ENCODE measurements at places on chromosomes 6 and 20.

DNA sequence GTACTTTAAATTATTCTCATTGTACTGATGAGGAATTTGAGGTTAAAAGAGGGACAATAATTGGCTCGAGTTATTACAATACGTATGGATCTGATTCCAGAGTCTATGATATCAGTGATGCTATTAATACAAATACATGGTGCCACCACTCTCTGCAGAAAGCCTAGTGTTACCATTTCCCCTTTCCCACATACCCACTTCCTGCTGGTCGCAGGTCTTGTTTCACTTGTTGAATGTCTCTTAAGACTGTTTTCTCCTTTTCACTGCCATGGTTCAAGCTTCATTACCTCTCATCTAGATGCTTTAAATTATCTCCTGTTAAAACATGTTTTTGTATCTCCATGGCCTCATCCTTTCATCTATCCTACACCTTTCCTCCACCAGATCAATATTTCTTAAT is 62.0 kb downstream of the FHL5 start:
- DNase-seq = no peak
- no peaks in the 10 kb centered on the region for H3K36me3 ChIP-seq
- no peak overlapping the region for H3K4me3 ChIP-seq

GRCh38 chr6:151087861-151088598 is 151.7 kb upstream of the AKAP12 start:
- H3K27ac ChIP-seq = no peak overlapping the region
- 0 out of 2 replicates have a peak, but pooled peaks cover 4% of the 10 kb centered on the region for H3K36me3 ChIP-seq
- peaks cover 22% of the 10 kb centered on the region for H3K4me1 ChIP-seq
- DNase-seq = peak; percentile 24
- H3K27me3 ChIP-seq = no peaks in the 10 kb centered on the region

GRCh38 chr6:122676146-122676545 is 65.9 kb downstream of the PKIB start:
- peaks cover 10% of the 10 kb centered on the region for H3K36me3 ChIP-seq
- no peak for DNase-seq
- no peaks in the 10 kb centered on the region for H3K27me3 ChIP-seq
- no peak overlapping the region for H3K4me3 ChIP-seq

DNA sequence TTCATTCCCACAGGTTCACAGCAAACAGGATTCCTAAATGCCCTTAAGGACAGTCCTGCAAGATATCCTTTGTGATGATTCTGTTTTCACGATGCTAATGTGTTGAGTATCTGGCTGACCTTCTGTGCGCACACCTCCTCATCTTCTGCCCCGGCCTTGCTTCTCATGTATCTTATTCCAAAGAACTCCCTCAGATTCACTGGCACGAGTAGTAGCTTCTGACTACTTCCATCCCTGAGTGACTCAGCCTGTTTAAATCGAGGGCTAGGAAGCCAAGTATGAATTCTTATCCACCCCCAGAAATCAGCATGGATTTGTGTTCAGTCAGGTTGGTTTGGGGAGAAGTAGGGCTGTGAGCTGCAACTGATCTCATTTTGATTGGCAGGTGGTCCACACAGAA is 190.2 kb upstream of the SNX9 start:
- no peak overlapping the region for H3K27ac ChIP-seq
- H3K27me3 ChIP-seq = no peaks in the 10 kb centered on the region
- H3K4me1 ChIP-seq = peaks cover 14% of the 10 kb centered on the region
- H3K4me3 ChIP-seq = no peak overlapping the region

DNA sequence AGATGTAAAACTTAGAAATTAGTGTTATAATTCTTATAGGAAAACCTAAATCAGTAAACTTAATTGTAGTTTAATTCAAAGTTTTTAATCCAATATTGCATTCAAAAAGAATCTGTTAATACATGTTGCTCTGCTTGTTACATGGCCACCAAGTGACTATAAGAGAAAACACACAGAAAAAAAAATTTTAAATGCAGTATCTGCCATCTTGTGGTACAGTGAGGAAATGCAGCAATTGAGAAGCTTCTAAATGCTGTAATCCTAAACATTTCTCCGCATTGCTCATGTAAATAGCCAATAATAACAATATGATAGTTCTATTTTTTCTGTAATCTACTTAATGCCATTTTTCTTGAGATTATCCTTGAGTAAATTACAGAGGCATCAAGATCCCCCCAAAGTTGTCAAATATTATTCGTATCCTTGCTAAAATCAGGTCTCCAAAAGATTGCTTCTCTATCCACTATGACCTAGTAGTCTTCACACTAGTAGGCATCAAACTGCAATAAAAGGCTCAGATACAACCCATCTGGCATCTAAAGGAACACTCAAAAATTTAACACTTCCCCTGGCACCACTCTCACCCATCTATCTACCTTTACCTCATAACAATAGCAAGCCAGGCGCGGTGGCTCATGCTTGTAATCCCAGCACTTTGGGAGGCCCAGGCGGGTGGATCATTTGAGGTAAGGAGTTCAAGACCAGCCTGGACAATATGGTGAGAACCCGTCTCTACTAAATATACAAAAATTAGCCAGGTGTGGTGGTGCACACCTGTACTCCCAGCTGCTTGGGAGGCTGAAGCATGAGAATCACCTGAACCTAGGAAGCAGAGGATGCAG is 34.6 kb downstream of the HDAC2 start:
- no peaks in the 10 kb centered on the region for H3K27me3 ChIP-seq
- H3K27ac ChIP-seq = no peak overlapping the region
- no peaks in the 10 kb centered on the region for H3K4me1 ChIP-seq
- H3K36me3 ChIP-seq = peaks cover 38% of the 10 kb centered on the region
- H3K4me3 ChIP-seq = no peak overlapping the region
- peak; percentile 76 for DNase-seq

DNA sequence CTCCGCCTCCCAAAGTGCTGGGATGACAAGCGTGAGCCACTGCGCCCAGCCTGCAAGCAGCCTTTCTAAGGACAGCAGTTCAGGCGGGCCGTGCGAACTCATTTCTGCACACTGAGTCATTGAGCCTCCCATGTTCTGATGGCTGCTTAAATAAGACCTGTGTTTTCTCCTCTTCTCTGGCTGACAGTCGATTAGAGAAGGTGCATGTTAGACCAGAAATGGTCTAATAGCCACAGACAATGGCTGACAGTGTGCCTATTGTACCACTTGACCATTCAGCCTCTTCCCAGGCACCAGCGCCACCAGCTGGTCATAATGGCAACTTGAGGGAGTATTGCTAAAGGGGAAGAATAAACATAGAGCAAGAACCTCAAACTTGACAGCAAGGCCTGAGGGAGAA is 6.2 kb downstream of the CST11 start:
- DNase-seq = peak; percentile 79
- no peaks in the 10 kb centered on the region for H3K36me3 ChIP-seq
- H3K4me3 ChIP-seq = no peak overlapping the region
- H3K4me1 ChIP-seq = no peaks in the 10 kb centered on the region

GRCh38 chr20:15618912-15619311 is 954.3 kb downstream of the KIF16B start:
- H3K27ac ChIP-seq = no peak overlapping the region
- no peaks in the 10 kb centered on the region for H3K36me3 ChIP-seq
- no peak for DNase-seq
- no peak overlapping the region for H3K4me3 ChIP-seq

DNA sequence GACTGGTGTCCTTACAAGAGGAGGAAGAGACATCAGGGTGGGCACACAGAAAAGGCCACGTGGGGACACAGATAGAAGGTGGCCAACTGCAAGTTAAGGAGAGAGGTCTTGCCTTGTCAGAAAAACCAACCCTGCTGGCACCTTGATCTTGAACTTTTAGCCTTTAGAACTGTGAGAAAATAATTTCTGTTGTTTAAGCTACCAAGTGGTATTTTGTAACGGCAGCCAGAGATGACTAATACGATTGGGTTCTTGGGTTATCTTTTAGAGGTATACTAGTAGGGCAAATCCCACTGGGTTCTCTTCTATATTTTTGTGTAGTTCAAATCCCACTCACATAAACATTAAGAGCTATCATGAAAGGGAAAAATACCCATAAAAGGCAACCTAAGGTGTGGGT is 31.9 kb upstream of the ZBTB24 start:
- DNase-seq = no peak
- no peaks in the 10 kb centered on the region for H3K27me3 ChIP-seq
- no peak overlapping the region for H3K27ac ChIP-seq
- peaks cover 17% of the 10 kb centered on the region for H3K4me1 ChIP-seq

- no peak overlapping the region for H3K27ac ChIP-seq
- H3K4me3 ChIP-seq = no peak overlapping the region
- no peak for DNase-seq
- no peaks in the 10 kb centered on the region for H3K27me3 ChIP-seq
- peaks cover 4% of the 10 kb centered on the region for H3K36me3 ChIP-seq
These were observed 49.2 kb downstream of the CBFA2T2 start for GRCh38 chr20:33539129-33539528.

GRCh38 chr6:156017838-156018237 is 562.2 kb upstream of the NOX3 start:
- H3K27me3 ChIP-seq = no peaks in the 10 kb centered on the region
- no peak overlapping the region for H3K4me3 ChIP-seq
- DNase-seq = no peak
- no peaks in the 10 kb centered on the region for H3K36me3 ChIP-seq
- H3K4me1 ChIP-seq = no peaks in the 10 kb centered on the region

DNA sequence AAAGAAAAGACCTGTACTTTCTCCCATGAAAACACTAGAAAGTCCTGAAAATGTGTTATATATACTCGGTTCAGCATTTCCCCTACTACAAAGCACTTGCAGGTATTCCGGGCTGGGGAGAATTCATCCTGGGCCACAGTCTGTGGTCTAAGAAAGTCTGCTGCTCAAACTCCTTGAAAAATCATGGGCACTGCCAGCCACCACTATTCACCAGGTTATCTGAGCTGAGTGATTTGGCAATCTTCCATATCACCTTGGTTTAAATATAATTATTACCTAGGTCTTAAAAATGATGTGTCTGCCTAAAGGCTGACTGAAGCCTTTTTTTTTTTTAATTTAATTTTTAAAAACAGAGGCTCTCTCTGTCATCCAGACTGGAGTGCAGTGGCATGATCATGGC is 11.3 kb downstream of the FKBP5 start:
- no peaks in the 10 kb centered on the region for H3K36me3 ChIP-seq
- H3K27ac ChIP-seq = 0 out of 2 replicates have a peak overlapping the region, but pooled peaks have one; percentile 34
- peaks cover 10% of the 10 kb centered on the region for H3K4me1 ChIP-seq

DNA sequence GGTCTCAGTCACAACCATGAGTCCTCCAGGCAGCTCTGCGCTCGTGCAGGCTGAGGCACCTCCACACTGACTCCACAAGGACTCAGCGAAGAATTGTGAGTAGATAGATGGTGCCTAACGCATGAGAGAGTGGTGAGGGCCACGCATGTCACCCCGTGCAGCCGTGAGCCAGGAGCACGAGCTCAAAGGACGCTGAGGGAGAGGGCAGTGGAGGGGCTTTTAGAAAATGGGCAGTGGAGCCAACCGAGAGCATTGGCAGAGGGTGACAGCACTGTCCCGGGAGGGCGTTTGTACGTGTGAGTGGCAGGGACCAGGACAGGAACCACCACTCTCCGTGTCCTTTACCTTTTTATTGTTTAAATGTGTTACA is 105.6 kb downstream of the PSMB1 start:
- H3K4me3 ChIP-seq = no peak overlapping the region
- H3K36me3 ChIP-seq = no peaks in the 10 kb centered on the region
- no peaks in the 10 kb centered on the region for H3K27me3 ChIP-seq
- no peak overlapping the region for H3K27ac ChIP-seq

GRCh38 chr20:834151-834746 is 734 bp downstream of the FAM110A start:
- peaks cover 16% of the 10 kb centered on the region for H3K27me3 ChIP-seq
- peak overlapping the region; percentile 77 for H3K4me3 ChIP-seq
- no peak overlapping the region for H3K27ac ChIP-seq
- no peaks in the 10 kb centered on the region for H3K36me3 ChIP-seq
- DNase-seq = peak; percentile 56

DNA sequence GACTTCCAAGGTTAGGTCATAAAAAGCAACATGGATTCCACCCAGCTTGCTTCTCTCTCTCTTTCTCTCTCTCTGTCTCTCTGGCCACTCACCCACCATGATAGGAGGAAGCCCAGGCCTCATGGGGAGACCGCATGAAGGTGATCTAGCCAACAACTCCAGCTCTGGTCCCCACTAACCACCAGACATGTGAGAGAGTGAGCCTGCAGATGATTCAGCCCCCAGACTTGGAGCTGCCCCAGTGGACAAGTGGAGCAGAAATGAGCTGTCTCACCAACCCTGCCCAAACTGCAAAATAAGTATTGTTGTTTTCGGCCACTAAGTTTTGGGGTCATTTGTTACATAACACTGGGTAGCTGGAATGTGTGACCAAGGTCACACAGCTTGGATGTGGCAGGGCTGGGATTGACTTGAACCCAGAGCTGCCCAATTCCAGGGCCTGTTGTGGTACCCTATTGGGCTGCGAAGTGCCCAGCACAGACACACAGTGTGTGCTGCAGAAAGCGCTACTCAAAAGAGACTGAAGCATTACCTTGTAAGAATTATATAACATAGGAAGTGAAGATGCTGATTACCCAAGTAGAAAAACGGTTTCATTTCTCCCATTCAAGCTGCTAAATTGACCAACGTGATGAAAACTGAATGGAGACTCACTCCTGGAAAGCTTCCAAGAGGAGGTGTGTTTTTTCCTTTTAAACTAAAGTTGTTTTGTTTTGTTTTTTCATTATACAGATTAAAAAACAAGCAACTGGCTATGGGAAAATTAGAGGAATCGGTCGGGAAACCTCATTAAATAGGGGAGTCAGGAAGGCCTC is 9.1 kb upstream of the TLDC2 start:
- no peak overlapping the region for H3K27ac ChIP-seq
- no peak overlapping the region for H3K4me3 ChIP-seq
- peaks cover 12% of the 10 kb centered on the region for H3K4me1 ChIP-seq
- no peak for DNase-seq
- H3K36me3 ChIP-seq = no peaks in the 10 kb centered on the region
- H3K27me3 ChIP-seq = peaks cover 18% of the 10 kb centered on the region

GRCh38 chr6:28811873-28812272 is 111.9 kb downstream of the TRIM27 start:
- H3K27me3 ChIP-seq = peaks cover 97% of the 10 kb centered on the region
- H3K27ac ChIP-seq = no peak overlapping the region
- DNase-seq = peak; percentile 56
- H3K4me1 ChIP-seq = peaks cover 66% of the 10 kb centered on the region
- H3K4me3 ChIP-seq = peak overlapping the region; percentile 75

DNA sequence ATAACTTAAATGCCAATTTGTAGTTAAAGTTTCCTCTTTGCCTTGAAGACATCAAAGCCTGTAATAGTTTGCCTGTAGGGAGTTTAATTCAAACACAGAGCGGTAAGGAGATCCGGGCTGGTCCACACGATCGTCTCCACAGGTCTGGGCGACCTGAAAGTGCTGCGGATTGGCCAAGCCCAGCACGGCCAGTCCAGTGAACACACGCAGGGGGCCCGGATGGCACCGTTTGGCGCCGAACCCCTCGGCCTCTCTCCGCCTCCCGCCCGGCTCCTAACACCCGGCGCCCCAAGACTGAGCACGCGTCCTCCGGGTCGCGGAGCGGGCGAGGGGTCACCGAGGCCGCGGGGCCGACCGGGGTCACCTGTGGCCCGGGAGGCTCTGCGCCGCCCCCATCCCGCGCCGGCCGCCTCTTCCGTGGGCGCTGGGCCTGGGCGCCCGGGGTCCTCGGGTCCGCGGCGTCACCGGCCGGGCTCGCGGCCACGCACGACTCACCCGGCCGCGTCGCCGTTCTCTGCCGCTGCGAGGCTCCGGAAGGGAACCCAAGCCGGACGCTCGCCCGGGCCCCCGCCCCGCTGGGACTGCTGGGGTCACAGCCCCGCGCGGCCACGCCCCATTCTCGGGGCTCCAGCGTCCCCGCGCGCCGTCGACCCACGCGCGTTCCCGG is 481 bp downstream of the SERPINB6 start:
- 0 out of 2 replicates have a peak, but pooled peaks cover 6% of the 10 kb centered on the region for H3K4me1 ChIP-seq
- H3K36me3 ChIP-seq = no peaks in the 10 kb centered on the region
- DNase-seq = peak; percentile 77
- H3K27ac ChIP-seq = no peak overlapping the region
- H3K4me3 ChIP-seq = peak overlapping the region; percentile 63

GRCh38 chr6:14129575-14129974 is 12.0 kb downstream of the CD83 start:
- H3K4me3 ChIP-seq = no peak overlapping the region
- H3K27ac ChIP-seq = no peak overlapping the region
- DNase-seq = peak; percentile 86
- H3K27me3 ChIP-seq = no peaks in the 10 kb centered on the region
- no peaks in the 10 kb centered on the region for H3K36me3 ChIP-seq

All from GM23338 (cell line).